Smooth muscle cell of the umbilical artery (primary cell): ENCODE measurements at places on chromosomes 11 and 22. TPM values are rescaled to one million over a fixed set of nuclear protein-coding genes. Genes with fewer than 3 reads are reported as not detected.

Gene SEPTIN3
- 0.28 and 0.30 TPM in 2 replicates for total RNA-seq

Gene BIK
- not detected in 2 replicates for total RNA-seq

Gene OR2AT4
- not detected in 2 replicates for total RNA-seq

Gene TMPRSS5
- total RNA-seq = 0.09 TPM in 1 of 2 replicates, not detected in the other

Gene NPTXR
- total RNA-seq = 17.2 and 38.4 TPM in 2 replicates
